Left ventricle myocardium inferior (tissue), 1 donor: ENCODE measurements at places on chromosomes 11 and 22. TPM values are rescaled to one million over a fixed set of nuclear protein-coding genes. Genes with fewer than 3 reads are reported as not detected.

DNA sequence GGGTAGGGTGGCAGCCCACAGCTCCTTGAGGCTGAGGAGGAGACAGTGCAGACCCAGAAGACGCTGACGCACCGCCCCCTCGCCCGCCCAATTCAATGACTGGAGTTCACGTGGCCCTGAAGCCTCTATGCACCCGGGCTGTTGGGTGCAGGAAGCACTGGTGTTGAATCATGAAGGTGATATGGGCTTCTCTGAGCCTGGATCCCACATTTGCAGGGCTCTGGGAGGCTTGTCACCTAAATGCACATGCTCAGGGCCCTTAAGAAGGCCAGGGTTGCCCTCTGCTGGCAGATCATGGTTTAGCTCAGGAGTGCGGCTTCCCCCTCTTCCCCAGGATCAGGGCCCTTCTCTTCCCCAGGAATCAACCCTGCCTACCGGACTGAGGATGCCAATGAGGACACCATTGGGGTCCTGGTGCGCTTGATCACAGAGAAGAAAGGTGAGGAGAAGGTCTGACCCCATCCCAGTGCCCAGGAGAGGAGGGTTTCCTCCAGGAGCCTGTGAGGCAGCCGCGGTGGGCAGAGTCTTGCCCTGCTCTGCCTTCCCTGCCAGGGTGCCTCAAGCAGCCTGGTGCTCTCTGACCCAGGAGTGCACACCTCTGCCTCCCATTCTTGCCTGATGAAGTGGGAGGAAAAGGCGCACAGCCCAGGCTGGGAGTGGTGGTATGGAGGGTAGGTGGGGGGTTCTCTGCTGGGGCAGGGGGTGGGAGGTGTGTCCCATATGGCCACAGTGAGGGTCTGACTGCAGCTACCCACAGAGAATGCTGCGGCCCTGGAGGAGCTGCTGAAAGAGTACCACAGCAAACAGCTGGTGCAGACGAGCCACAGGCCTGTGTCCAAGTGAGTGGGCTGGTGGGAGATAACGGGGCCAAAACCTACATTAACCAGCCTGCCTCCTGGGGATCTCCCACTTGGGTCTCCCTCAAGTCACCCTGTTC, 17.5 kb downstream of the RELT start:
- peak; percentile 72 for DNase-seq

GRCh38 chr11:57427727-57428082, 784 bp upstream of the SLC43A3 start:
- DNase-seq: peak; percentile 69

DNA sequence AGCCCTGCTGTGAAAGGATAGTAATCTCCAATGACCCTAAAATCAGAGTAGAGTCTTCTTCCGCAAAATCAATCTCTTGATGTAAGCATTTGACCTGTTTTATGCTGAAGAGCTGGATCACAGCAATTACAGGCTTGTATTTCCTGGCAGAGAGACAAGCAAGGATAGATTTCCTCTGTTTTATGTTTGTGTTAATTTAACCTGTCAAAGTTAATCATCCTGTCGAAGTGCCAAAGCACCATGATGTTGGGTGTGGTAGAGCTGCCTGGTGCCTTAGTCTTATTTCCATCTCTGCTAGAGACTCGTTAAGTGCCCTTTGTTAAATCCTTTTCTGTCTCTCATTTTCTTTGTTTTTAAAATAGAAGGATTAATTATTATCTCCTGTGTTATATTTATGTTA, 248.1 kb downstream of the CNTN5 start:
- DNase-seq: no peak

DNA sequence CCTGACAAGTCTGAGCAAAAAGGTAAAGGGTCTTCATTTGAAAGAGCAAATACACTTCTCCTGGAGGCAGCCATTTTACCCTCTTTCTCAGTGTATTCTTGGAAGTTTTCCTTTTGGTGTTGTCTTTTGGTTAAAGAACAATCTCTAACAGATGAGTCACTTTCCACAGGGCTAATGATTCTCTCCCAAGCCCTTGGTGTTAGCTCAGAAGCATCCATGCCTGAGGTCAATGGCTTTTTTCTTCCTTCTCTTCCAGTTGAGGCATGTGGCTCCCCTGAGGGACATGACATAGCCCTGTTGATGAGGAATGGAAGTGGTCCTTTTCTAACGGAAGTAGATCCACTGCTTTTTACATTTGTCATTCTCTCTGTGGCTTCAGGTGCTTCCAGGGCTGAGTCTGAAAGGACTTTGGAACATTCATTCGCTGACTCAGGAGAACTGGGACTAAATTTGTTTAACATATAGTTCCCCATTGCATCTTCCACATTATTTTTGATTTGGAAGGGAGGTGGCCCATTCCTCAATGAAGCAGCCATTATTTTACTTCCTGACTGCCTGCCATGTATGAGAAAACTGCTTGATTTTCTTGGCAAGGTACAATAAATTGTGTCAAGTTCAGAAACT, 13.8 kb upstream of the POGLUT3 start:
- no peak for DNase-seq

DNA sequence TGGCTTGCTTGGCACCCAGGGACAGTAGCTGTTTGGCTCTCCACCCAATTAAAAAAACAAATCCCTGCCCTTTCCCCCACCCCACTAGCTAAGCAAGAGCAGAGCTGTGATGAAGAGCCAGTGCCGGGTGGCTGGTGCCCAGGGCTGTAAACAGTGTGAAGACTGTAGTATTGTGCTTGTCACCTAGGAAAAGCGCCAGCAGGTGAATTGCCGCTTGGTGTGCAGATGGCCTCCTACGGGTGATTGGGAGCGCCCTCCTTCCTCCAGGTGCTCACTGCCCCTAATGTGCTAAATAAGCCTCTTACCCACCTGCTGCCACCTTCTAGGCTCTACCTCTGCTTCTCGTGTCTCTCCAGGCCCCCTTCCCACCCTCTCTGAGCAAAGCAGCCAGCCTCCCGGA, 18.4 kb upstream of the RAPSN start:
- DNase-seq: no peak

DNA sequence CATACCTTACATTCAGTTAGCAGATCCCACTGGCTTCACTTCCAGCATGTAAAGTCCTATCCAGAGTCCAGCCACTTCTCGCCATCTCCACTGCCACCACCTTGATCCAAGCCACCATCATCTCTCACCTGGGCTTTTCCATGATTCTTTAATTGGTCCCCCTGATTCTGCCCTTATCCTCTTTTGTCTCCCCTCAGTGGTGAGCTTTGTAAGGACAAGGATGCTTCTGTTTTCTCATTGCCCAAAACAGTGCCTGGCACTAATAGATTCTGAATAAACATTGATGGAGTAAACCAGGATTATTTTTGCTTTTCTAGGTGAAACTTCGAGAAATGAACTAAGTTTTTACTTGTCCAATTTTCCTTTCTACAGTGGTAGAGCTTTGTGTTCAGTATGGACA, 4.4 kb downstream of the POLA2 start:
- no peak for DNase-seq

DNA sequence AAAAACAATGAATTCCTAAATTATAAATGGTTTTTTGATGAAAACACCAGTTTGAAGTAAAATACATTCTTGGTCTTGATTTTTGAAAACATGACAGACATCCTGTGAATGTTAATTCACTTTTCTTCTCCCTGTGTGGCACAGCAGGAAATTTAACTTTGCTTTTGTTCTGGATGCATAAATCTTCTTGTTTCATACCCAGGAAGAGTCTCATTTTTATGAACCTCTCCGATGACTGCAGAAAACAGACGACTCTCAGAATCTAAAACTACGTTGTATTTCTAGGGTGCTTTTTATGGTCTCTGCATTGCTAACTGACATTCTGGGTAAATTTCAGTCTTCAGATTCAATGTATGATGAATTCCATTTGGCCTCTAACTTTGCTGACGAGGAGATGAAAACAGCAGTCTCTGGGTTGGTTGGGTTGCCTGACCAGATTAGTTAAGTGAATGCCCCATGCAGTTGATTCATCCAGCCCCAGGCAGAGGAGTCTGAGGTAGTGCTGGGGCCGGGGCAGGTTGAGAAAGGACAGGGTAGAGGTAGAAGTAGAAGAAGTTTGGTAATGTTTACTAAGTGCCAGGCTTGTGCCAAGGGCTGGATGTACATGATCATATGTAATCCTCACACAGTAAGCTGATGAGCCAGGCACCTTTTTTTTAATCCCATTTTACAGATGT, 20.1 kb downstream of the TCP11L1 start:
- no peak for DNase-seq

- no peak for DNase-seq
These were observed 120.8 kb upstream of the MTMR2 start for GRCh38 chr11:96044747-96045146.

DNA sequence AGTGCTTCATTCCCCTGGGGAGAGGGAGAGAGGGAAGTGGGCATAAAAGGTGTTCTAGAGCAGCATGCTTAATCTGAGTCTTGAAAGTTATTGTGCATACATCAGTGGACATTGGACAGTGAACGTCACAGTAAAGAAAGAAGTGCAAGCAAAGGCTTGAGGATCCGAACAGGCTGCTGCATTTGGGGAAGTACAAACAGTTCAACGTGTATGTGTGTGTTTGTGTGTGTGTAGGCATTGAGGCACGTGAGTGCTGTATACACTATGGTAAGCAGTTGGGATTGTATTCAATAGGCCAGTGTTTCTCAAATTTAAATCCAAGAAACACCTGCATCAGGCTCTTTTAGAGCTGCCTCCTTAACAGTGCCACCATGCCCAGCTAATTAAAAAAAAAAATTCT, 10.4 kb upstream of the EIF3M start:
- DNase-seq: no peak

PNPLA3 gene
- not detected for total RNA-seq
